T-cell (primary cell): ENCODE measurements at places on chromosomes 16 and 17. TPM values are rescaled to one million over a fixed set of nuclear protein-coding genes. Genes with fewer than 3 reads are reported as not detected.

DNA sequence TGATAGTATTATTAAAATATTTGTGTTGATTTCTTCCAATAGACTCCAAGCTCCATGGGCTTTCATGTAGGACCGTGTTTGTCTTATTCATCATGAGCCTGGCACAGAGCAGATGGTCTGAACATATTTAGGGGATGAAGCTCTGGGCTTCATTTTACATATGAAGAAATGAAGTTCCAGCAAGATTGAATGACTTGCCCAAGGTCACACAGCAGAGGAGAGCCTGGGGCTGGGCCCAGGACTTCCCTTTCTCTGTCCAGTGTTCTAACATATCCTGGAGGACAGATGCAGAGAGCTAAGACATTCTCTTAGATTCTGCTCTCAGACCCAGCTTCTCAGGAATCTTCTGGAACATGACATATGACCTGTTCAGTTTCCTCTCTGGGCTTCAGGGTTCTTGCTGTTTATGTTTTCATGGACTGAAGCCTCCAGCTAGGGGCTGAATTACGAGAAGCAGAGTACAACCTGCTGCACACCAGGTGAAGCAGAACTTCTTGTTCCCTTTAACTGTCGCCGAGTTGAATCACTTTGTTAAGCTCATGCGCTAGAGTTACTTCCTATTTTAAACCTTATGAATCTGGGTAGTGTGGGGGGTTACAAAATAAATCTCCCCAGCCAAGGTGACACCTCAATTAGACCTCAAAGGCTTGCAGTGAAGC is 53.6 kb downstream of the GPRC5B start:
- DNase-seq = no peak

DNA sequence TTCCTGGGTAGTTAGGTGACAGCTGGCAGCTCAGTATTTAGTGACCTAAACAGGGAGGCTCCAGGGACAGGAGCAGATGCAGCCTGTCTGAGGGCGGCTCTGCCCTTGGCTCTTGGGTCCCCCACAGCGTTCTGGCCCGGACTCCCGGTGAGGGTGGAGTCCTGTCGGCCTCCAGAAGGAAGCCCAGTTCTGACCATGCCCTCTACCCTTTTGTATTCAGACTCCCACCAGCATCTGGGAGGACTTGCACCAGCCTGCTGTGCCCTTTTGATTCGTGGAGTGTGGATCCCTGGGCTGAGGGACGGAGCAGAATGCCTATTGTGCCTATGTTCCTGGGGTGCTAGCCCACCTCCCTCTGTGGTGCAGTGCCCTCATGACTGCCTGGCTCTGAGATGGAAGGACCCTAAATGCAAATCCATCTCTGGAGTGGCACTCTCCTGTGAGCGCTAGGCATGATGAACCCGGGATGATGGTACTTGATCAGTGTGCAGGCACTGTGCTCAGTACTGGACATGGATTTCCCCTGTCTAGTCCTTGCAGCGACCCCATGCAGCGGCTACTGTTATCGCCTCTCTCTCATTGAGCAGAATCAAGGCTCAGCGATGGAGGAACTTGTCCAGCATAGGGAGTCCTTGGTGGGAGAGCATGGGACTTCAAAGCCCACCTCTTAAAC is 123.1 kb downstream of the SNX29 start:
- no peak for DNase-seq

DNA sequence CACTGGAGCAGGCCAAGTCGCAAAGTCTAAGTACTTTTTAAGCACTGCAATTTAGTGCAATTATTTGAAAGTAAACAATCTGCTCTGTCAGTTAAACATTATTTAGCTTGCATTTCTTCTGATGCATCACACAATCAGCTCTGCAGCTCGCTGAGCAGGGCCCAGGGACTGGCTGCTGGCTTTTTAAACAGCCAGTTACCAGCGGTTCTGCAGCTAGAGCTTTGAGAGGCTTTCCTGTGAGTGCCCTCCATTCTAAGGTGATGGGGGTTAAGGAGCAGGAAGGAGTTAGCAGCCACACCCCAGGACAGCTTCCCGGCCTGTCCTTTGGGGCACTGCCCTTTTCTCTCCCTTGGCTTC is 154.3 kb downstream of the SALL1 start:
- DNase-seq = no peak

DNA sequence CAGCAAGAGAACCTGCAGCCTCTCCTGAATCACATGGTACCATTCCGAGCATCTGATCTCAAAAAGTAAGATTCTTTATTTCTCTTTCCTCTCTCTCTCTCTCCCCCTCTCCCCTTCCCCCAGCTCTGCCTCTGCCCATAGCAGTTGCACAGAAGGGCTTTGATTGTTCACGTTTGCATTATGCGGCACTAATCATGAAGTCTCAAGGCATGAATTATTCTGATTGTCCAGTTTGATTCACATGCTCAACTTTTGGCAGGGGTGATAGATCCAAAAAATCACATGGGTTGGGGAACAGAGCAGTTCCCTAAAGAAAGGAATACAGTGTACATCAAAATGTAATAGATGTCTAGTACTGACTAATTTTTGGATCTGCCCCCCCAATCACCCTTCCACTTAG is 380.0 kb upstream of the SOX9 start:
- DNase-seq = no peak

DNA sequence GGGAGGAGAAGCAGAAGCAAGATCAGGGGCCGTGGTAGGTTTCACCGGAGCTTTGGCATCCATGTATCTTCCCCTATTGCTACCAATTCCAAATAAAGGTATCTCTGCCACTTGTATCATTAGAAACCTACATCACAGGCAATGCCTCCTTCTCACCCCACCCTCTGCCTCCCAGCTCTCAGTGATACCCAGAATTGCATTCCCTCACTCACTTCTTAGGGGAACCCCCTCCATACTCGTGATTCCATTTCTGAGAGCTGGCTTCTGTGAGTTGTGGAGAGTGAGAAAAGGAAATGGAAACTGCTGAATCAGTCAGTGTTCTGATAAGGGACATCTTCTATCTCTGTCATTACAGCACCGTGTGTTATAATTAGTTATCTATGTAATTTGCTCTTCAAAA is 2.3 kb upstream of the CCL3 start:
- no peak for DNase-seq

GRCh38 chr17:82531431-82531881 is 11.9 kb downstream of the FOXK2 start:
- no peak for DNase-seq

GRCh38 chr17:39813631-39814030 is 50.5 kb downstream of the IKZF3 start:
- peak; percentile 46 for DNase-seq

- DNase-seq = no peak
These were observed 20.7 kb downstream of the GAA start for GRCh38 chr17:80122026-80122575.

DNA sequence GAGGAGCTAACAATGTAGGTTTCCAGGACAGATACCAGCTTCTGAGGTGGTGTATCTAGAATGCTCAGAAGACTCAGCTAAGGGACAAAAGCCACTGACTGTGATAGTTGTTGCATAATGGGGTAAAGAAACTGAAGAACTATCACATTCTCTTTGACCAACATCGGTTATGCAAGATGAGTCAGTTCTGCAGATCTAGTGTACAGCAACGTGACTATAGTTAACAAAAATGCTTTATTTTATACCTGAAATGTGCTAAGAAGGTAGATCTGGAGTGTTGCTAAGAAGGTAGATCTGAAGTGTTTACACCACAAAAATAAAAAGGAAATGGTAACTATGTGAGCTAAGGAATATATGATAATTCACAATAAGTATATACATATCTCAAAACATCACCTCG is 2.5 kb downstream of the KRTAP9-6 start:
- no peak for DNase-seq

DNA sequence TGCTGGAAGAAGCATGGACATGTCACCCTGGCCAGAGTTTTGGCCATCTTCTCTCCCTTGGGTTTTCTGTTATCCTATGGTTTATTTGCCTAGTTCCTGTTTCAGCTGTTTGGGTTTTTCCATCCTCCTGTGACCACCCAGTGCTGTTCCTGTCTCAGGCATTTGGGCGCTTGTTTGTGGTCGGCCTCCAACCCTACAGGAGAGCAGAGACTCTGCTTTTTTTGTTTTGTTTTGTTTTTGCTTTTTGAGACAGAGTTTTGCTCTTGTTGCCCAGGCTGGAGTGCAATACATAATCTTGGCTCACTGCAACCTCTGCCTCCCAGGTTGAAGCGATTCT is 3.3 kb upstream of the ZC3H7A start:
- no peak for DNase-seq

The FBXO39 gene
- 0.53 TPM for total RNA-seq

The SCO1 gene
- 19.6 TPM for total RNA-seq

The MARVELD3 gene
- 0.22 TPM for total RNA-seq

The UNK gene
- total RNA-seq = 38.5 TPM
